Endodermal cell (in vitro differentiated cells): ENCODE measurements at places on chromosomes 3 and 15.

DNA sequence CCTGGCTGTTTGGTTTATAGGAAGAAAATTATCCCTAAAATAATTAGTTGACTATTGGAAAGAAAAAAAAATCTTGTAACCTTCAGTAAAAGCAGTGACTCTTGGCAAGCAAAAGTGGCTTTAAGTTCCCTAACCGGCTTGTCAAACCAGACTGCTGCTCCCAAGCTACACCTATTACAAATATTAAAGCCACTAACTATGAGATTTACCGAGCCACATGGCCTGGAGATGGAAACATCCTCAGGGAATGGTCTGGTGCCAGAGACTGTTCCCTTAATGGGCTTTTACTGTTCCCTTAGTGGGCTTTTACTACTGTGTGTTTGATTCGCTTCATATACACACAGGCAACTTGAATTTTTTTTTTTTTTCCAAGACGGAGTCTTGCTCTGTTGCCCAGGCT is 35.9 kb upstream of the ZNF774 start:
- no peak for DNase-seq

DNA sequence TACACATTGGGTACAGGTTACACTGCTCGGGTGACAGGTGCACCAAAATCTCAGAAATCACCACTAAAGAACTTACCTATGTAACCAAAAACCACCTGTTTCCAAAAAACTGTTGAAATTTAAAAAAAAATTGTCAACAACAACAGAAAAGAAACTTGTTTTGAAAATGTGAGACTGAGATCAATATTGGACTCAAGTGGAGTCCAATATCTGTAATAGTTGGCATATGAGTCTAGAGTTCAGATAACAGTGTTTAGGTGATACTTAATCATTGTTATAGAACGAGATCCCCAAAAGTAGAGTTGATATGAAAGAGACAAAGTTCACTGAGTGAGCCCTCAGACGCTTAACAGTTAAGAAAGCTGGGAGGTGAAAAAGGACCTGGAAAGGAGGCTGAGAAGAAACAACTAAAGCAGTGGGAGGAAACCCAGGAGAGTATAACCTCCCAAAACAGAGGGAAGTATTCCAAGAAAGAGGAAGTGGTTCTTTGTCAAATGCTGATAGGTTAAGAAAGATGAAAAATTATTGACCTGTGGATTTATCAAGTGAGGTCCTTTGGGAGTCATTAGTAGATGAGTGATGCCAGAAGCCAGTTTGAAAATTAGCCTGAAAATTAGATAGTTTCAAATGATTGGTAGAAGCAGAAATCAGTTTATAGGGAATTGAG is 388.6 kb upstream of the DPH6 start:
- DNase-seq = no peak

- DNase-seq = peak; percentile 42
These were observed 137.5 kb downstream of the LRRK1 start for GRCh38 chr15:101056366-101057334.

DNA sequence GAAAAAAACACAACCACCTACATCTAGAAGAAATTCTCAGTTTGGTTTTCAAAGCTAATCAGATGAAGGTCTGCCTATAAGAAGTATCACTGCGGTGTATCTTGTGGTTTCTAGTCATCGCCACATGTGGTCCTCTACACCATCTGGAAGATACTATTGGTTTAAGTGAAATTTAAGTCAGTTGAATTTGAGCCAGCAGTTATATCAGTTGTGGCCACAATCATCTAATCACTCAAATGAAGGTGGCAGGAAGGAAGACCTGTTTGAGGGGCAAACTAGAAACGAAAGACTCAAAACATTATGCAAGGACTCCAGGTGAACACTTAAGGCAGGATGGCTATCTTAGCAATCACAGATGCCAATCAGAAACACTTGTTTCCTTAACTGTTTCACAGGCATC is 48.7 kb downstream of the ETV5 start:
- DNase-seq = no peak

DNA sequence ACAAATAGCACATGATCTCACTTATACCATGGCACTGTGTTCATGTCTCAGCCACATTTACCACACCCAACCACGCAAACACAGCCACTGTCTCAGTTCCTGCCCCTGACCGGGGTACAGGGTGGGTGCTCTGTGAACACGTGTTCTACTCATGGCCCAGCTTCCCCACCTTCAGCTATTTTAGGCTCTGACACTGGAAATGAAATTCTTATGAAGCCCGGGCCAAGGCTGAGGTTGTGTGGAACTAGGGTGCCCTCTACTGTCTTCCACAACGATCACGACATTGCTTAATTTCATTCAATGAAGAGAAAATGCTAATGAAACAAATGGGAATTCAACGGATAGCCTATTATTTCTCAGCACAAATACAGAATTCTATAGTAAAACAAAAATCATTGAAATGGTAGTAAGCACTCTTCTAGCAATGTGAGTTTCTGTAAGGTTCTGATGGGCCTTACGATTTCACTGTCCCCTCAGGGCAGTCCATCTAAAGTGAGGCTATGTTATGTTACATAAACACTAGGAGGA is 2.1 kb upstream of the GABRA5 start:
- peak; percentile 85 for DNase-seq

DNA sequence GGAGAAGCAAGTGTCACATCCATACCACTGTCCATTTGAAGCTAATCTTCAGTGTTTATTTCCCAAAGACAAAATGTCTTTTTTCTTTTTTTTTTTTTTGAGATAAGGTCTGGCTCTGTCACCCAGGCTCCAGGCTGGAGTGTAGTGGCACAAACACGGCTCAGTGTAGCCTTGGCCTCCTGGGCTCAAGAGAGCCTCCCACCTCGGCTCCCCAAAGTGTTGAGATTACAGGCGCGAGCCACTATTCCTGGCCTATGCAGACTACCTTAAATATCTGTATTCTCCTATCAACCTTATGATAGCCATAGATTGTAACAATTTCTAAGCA is 27.7 kb upstream of the VPS33B start:
- DNase-seq = no peak

DNA sequence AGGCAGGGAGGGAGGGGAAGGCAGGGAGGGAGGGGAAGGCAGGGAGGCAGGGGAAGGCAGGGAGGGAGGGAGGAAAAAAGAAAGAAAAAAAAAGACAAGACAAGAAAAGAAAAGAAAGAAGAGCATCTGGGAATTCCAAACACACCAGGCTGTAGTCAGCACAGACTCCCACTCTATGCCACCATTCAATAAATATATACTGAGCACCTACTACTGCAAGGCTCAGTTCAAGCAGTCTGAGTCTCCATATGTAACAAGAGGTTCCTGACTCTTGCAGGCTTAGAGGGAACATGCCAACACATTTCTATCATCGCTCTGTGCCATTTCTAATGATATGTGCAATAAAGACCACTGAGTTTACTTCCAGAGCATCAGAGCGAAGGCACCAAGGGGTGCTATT is 47.7 kb downstream of the ANXA2 start:
- no peak for DNase-seq

- peak; percentile 41 for DNase-seq
These were observed 97.4 kb downstream of the ST6GAL1 start for GRCh38 chr3:187027531-187028278.

- DNase-seq = peak; percentile 90
These were observed 187.4 kb upstream of the LINGO1 start for GRCh38 chr15:77819851-77820728.

DNA sequence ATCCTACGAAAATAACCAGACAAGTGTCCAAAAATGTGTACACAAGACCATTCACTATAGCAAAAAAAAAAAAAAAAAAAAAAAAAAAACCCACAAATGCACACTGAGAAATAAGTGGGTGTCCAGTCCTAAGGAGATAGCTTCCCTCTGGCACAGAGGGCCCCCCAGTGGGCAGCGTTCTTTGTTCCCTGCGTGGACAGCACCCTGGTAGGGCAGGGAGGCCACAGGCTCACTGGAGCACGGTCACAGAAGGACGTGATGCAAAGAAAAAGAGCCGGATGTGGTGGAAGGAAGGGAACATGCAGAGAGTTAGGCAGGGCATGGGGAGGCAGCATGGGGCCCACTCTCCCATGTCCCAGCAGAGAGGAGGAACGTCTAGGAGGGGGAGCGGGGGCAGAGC is 210.7 kb upstream of the NSMCE3 start:
- no peak for DNase-seq

DNA sequence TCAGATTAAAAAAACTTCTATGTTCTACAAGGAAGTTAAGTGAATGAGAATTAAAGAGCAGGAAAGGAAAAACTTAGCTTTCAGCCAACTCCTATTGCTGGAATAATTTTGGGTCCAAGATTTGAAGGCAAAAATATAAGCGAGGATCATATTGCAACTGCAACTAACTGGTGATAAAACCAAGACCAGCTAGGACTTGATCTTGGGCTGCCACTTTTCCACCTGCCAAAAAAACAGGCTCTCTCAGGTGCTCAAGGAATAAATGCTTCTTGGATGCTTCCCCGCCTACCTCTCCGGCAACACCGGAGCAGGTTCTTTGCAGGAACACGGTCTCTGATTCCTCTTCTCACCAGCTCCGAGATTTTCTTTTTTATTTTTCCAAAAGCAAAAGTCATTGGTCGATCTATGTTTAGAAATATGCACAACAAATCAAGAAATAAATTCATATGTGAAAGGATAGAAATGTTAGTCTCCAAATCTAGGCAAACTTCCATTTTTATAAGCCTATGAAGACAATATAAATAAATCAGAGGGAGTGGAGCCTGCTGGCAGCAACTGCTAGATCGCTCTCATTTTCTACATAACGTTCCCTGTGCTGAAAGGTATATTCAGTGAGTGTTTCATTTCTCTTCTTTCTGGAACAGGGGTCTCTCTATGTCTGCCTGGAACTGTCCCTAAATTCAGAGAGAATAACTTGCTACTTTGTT is 241.9 kb downstream of the NTRK3 start:
- DNase-seq = no peak

DNA sequence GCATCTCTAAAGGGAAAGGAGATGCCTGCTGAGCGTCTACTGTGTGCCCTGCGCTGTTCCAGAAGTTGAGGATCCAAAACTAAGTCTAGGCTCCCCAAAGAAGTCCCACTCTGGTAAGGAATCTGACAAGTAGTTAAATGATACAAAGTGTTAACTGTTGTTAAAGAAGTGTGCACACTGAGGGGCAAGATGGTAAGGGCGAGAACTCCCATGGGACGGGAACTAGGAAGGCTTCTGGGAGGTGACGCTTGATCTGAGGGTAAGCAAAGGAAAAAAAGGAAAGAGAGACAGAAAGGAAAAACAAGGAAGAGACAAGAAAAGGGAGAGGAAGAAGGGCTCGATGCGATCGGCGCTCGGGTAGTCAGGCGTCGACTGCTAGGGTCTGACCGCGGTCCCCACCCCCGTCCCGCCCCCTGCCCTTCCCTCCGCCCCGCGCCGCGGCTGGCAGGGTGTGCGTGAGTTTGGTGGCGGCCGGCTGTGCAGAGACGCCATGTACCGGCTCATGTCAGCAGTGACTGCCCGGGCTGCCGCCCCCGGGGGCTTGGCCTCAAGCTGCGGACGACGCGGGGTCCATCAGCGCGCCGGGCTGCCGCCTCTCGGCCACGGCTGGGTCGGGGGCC is at the start of gene LACTB:
LACTB (plus strand) TSS at position 480 of the 620 bp plus-strand sequence; CDS start at position 491, 11 bp downstream.
- peak; percentile 96 for DNase-seq

- DNase-seq = no peak
These were observed 146.1 kb downstream of the GHSR start for GRCh38 chr3:172302203-172302602.

- no peak for DNase-seq
These were observed 220.5 kb upstream of the SATB1 start for GRCh38 chr3:18645619-18646018.

- DNase-seq = no peak
These were observed 69.3 kb upstream of the PRR23C start for GRCh38 chr3:139113993-139114375.

DNA sequence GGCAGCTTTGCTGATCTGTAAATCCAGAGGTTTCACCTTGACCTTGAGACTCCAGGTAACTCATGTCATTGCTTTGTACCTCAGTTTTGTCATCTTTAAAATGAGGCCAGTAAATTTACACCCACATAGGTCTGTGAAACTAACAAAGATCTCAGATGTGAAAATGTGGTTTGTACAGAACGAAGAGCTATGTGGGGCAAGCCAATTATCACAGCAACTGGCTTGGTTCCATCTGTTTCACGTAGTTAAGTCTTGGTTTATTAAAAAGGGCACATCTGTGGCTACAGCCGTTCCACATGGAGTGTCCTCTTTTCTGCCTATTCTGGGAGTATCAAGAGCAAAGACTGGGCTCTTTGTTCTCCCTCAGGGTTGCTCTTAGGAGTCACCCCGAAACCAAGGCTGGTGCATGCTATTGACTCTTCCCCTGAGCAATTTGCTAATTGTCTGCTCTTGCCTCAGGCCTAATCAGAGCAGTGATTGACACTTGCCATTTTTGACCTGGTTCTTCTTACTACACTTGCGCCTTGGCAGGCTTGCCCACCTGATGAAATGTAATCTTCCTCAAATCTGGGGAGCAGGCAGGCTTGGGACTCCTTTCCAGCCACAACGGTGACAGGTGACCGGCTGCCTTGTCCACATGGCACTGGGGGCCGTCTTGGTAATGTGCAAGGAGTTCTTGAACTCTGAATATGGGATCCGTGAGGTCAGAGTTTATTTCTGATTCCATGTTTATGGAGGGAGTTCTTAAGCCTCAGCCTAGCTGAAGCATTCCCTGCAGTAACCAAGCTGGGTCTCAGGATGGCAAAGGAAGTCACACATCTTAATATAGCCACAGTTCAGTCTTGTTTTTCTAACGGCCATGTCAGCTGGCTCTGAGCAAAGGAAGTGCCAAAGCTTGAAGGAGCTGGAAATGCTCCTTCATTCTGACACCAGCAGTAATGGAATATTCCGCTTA is 40.1 kb downstream of the EAF1 start:
- peak; percentile 5 for DNase-seq

GRCh38 chr15:66760097-66760967 is 58.3 kb downstream of the SMAD6 start:
- no peak for DNase-seq

GRCh38 chr15:61857169-61857829 is 202.9 kb downstream of the VPS13C start:
- DNase-seq = no peak

GRCh38 chr15:40739047-40739446 is 16.0 kb downstream of the RMDN3 start:
- peak; percentile 64 for DNase-seq

DNA sequence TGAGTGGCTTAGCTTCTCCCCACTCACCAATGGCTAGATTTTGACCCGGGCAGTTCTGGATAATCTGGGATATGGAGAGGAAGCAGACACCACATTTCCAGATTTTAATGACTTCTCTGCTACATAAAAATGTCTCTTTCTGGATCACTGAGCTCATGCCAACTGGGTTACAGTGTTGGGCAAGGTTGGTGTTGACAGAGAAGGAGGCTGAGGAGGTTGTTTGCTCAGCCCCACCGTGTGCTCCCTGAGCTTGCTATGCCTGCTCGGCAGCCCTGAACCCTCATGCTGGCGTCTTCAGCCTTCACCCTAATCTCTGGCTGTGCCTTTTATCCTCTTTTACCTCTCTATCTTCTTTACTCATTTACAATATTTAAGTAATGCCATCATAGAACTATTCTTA is 53.0 kb upstream of the KPNA4 start:
- DNase-seq = no peak

GRCh38 chr3:43882976-43883680 is 192.4 kb downstream of the ABHD5 start:
- no peak for DNase-seq

DNA sequence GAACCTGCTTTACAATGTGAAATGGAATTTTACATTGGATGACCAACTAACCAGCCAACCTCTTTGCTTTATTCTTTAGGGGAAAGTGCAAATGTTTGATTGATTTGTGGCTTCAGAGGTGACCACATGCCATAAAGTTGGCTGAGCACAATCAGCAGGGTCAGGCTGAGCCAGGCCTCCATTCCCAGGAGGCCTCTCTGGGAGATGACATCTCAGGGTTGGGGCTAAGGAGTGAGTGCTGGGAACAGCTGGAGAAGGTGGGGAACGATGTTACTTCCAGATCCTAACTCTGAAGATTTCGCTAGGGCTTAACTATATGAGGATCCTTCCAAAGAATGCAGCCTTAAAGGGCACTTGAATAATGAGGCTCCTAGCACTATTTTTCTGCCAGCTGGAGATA is 131.7 kb downstream of the ATP10A start:
- DNase-seq = no peak
